ENCODE measurements at places on chromosomes 16 and 17. TPM values are rescaled to one million over a fixed set of nuclear protein-coding genes. Genes with fewer than 3 reads are reported as not detected.

DNA sequence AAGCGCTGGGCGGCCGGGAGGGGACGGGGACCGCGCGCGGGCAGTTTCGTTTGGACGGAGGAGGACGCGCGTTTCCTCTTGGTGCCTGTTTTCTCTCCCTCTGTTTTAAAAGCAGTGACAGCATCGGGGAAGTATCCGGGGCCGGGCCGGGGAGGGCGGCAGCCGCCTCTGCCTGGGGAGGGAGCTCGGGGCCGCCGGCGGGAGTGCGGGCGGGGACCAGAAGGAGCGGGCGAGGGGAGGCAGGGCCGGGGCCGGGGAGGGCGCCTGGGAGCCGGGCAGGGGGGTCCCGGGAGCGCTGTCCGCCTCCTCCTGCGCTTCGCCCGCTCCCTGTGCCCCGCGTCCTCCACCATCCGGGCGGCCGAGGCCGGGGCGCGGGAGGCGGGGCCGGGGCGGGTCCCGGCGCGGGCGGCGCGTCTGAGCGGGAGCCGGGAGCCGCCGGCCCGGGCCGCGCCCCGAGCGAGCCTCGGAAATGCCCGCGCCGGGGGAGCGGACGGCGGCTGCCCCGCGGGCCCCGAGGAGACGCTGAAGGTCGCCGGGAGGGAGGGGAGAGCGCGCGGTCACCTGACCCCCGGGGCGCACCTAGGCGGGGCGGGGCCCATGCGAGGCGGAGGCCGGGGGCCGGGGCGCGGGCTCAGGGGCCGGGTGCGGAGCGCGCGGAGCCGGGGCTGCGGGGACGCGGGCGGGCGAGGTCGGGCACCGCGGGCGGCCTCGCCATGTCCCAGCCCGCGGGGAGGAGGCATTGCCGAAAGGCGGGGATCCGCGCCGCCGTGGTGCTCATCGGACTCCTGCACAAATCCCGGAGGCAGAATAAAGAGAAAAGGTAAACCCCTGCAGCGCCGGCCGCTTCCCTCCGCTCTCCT is 57.3 kb downstream of the RAP1GAP2 start:
- peak; percentile 49 for DNase-seq

TRPV2 gene
- total RNA-seq, result 53.5 TPM

GDPD1 gene
- total RNA-seq, result 2.6 TPM

XAF1 gene
- 45.8 TPM for total RNA-seq

Data from fibroblast of villous mesenchyme (primary cell).